ENCODE measurements at places on chromosomes 12 and 14.

DNA sequence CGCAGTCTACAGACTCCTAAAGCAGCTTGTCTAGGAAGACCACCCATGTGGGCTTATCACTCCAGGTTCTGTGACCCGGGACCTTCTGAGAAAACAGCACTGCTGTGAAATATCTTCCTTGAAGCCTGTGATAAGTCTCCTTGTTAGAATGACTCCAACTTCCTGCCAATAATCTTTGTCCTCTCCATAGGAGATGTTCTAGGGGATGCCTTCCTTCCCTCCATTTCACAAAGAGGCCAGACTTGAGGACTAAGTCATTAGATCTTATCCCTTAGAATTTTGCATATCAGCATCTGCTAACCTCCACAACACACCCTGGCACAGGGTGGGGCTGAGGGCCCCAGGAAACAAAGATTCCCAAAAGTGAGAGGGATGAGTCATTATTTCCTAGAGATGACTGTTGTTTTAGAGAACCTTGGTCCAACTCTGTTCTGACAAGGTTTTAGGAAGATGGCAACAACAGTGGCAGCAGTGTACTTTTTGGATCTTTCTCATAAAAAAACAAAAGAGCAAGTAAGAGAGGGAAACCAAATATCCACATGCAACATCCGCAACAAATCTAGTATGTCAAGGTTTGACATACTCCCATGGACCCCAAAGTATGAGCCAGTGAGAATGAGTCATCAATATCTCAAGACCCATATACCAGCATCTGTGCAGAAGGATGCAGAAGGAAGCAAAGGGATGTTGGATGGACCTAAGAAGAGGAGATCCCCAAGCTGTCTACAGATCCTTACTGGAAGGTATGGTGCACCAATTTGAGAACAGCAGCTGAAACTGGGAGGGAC, 6.0 kb downstream of the LTB4R start:
- no peak for DNase-seq

- no peak for DNase-seq
These were observed 11.2 kb downstream of the HECTD4 start for GRCh38 chr12:112370868-112371510.

DNA sequence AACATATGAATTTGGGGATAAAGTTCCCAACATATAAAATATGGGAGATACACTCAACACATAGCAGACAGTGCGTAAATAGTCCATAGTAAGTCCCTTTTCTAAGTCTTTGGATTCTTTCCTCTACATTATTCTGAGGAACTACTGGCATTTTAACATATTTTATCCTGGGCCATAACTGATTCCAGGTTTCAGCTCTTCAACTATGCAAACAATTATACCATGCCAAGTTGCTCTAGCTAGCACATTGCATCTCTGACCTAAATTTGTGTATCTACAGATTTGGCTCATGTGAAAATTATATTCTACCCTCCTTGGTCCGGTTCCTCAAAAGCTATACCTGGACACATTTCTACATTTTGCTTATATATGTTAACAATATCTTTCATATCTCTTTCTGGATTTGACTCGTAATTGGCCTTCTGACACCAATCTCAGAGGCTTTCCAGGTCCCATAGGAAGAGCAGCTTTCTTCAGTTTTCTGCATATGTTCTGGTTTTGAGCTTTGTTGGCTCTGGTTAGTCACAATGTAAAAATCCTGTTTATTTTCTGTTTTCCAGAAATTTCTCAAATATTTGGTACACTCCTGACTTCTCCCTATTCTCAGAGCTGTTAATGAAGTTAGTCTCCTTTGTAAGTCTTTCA, 305.4 kb downstream of the BMP4 start:
- DNase-seq: no peak

DNA sequence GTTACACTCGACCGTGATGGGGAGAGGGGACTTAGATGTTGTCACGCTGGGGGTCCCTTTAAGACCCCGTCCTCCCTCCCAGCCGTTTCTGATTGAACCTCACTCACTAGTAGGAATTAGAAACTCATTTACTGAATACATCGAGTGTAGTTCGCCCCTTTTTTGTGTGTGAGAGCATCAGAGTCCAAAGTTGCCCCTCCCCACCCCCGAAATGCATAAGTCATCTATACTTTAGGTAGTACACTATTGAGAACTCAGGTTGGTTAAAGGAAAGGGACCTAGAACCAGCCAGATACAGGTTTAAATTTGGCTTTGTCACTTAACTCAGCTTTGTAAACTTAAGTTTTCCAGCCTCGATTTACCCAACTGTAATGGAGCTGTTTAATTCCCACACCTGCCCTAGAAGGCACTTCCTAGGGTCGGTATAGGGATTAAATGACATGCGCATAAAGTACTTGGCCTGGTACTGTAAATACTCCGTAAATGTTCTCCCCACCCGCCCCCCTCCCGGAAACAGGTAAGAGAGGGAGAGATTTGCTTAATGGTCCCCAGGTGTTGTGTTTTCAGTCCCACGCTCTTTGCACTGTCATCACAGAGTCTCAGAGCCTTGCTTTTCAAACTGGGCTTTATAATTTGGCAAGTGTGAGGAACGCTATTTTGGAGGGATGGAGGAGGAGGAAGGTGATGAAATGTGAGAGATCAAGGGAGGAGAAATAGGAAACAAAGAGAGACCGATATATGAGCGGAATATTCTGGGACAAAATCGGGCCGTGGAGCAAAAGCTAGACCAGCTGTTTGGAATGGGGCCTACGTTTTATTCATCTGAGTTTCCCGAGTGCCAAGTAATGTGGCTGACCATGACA, 897 bp downstream of the SUDS3 start:
- DNase-seq: peak; percentile 13

DNA sequence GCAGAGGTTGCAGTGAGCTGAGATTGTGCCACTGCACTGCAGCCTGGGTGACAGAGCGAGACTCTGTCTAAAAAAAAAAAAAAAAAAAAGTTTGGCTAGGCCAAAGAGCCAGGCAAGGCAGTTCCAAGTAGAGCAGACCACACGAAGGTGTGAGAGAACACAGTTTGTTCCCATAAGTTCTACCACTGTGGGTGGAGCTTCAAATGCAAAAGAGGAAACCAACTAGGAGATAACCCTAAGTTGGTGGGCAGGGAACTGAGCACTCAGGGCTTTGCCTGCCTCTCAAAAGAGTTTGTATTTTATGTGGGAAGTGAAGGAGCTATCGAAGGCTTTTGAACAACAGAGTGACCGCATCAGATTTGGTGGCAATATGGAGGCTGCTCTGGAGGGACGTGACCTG, 15.1 kb downstream of the SOCS2 start:
- no peak for DNase-seq

- DNase-seq: no peak
These were observed 19.0 kb upstream of the MSRB3 start for GRCh38 chr12:65259501-65259900.

DNA sequence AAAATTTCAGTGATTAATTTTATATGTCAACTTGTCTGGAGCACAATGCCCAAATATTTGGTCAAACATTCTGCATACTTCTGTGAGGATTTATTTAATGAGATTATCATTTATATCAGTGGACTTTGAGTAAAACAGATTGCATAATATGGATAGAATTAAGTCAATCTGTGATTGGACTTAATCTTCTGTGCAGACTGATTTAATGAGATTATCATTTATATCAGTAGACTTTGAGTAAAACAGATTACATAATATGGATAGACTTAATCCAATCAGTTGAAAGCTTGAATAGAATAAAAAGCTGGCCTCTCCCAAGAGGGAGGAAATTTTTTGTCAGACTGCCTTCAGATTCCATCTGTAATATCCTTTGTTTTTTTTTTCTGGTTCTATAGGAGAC, 1413.2 kb downstream of the LRFN5 start:
- no peak for DNase-seq

DNA sequence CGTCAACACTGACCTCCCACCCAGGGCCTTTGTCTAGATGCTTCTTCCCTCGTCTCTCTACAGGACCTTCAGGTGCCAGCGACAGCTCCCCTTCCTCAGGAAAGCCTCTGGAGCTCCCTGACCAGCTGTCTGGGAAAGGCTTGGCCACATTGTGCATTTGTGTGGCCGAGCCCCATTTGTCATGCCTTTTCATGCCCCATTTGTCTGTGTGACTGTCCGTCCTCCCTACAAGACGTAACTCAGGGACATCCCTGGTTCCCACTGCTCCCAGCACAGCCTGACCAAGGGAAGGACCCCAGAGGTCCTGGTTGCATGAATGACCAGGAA, 23.8 kb downstream of the ZFYVE21 start:
- DNase-seq: no peak

GRCh38 chr12:26185532-26186320, 9.6 kb upstream of the SSPN start:
- DNase-seq: no peak

DNA sequence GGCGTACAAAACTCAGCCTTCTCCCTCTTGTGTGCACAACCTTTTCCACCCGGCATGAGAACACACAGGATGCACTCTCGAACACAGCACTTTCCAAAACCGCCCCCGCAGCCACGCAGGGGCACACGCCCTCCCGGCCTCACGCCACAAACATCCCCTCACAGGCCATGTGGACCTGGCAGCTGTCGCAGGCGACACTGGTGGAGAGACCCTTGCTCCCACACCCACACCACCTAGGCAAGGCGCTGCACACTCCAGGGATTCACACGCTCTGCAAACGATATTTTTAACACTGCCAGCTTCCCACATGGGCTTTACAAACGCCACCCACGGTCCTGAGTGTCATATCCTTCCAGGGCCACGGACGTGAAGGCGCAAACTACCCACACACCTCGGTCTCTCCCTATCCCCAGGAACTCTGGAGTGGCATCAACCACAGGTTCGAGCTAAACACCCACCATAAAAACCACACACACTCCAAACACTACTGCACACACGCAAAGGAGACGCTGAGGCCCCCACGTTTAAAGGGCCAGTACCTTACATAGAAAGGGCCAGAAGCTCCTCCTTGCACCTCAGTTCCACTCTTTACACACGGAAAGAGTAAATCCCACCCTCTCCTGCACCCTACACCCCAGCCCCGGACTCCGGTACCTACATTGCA, 12.4 kb upstream of the ITGB7 start:
- peak; percentile 73 for DNase-seq

- DNase-seq: no peak
These were observed 16.2 kb downstream of the AACS start for GRCh38 chr12:125081427-125081826.

DNA sequence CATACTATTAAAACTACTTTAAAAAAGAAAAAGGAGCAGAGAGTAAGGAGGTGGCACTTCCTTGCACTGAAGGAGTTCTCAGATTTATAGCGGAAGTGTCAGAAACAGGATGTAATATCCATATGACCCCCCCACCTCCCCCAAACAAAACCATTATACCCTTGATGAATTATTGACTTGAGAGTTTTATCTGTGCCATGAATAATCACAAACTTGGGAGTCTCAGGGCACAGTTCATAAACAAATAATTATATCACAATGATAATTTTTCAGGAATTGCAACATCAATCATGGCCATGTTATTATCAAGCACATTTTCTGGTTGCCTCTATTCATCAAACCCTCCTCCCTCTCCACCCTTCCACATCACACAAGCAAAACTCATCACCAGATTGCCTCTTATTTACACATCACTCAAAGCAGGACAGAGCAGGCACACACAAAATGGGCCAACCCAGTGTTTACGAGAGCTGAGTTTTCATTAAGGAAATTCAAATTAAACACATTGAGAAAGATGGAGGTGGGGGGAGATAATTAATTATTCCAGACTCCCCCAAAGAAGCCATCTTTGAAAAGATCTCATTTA, 141.4 kb downstream of the EGLN3 start:
- no peak for DNase-seq

GRCh38 chr14:33643426-33644181, 307.3 kb downstream of the EGLN3 start:
- no peak for DNase-seq

GRCh38 chr14:69335371-69335771, 62.7 kb downstream of the ERH start:
- DNase-seq: no peak

DNA sequence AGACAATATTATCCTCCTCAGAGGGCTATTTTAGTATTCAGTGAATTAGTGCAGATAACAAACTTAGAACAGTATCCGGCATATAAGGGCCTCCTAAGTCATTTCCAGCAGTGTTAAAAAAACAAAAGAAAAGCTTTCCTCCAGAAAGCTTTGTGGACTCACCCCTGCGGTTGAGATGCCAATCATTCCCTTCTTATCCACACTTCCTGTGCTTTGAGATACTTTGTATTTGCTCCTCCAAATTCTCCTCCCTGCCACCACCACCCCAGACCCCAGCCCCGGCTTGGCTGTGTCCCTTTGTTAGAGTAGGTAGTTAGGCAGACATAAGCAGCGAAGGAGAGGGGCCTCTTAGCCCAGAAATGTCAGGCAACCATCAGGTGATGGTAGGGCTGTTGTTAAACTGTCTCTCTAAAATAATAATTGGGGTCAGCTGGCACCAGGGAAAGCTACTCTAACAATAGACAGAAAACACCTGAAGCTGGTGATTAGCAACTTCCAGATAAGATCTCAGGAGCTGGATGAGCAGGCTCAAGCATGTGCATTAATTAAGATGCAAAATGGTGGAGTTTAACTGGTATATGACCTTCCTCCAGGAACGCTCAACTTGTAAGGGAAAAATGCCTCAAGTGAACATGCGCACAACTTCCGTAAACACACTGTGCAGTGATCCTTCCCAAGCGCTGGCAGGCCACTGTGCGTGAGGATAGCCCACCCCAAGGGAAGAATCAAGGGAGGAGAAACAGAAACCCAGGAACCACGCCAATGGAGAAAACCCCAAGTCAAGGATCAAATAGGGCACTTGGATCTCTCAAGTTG, 152.1 kb upstream of the EEA1 start:
- DNase-seq: no peak

- DNase-seq: no peak
These were observed 16.1 kb upstream of the KRT8 start for GRCh38 chr12:52920937-52921336.

- no peak for DNase-seq
These were observed 1.0 kb upstream of the KDM2B start for GRCh38 chr12:121581686-121582429.

GRCh38 chr12:4490973-4491372, 45.4 kb upstream of the FGF6 start:
- DNase-seq: no peak

GRCh38 chr12:104498211-104498801, 41.6 kb downstream of the CHST11 start:
- DNase-seq: no peak

GRCh38 chr12:108633534-108634248, at the start of gene SELPLG:
TSS of gene SELPLG (minus strand) at chr12:108633894. CDS start at chr12:108624307, 9,587 bp downstream.
- DNase-seq: peak; percentile 88
